ENCODE measurements at places on chromosomes 4 and X. TPM values are rescaled to one million over a fixed set of nuclear protein-coding genes. Genes with fewer than 3 reads are reported as not detected.

- no peak for DNase-seq
Measured at GRCh38 chr4:185071236-185071811, 53.0 kb downstream of the HELT start.

GRCh38 chr4:31655328-31655727, 935.2 kb downstream of the PCDH7 start:
- DNase-seq = no peak

DNA sequence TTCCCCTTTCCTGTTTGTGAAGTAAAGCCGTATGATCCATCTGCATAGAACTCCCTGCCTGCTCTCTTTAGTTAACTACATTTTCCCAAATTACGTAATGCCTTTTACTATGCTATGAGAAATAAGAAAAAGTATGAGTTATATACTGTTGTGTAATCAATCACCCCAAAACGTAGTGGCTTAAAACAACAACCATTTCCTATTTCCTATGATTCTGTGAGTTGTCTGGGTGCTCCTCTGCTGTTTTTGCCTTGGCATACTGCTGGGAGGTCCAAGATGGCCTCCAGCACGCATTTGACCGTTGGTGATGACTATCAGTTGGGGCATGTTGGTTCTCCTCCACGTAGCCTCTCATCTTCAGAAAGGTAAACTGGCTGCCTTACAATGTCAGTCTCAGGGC, 39.8 kb downstream of the BBS12 start:
- no peak for DNase-seq

Gene GAGE12J
- not detected for total RNA-seq

DNA sequence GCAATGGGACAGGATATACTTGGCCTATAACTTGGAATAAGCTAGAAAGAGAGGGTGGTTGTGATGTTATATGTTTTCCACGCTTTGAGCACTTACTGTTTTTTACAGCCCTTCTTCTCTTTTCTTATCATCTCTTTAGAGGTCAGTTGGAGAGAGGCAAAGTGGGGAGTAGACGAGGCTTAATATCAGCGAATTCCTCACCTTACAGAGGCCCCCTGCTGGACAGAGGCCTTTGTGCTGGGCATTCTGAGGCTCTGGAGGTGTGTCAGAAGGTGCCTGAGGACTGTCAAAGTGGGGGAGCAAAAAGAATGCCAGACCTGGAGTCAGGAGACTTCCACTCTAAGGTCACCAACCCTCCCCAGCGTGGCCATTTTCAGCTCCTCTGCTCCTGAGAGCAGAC, 42.5 kb downstream of the MAMLD1 start:
- DNase-seq = no peak

Gene WNK3
- 0.67 TPM for total RNA-seq

DNA sequence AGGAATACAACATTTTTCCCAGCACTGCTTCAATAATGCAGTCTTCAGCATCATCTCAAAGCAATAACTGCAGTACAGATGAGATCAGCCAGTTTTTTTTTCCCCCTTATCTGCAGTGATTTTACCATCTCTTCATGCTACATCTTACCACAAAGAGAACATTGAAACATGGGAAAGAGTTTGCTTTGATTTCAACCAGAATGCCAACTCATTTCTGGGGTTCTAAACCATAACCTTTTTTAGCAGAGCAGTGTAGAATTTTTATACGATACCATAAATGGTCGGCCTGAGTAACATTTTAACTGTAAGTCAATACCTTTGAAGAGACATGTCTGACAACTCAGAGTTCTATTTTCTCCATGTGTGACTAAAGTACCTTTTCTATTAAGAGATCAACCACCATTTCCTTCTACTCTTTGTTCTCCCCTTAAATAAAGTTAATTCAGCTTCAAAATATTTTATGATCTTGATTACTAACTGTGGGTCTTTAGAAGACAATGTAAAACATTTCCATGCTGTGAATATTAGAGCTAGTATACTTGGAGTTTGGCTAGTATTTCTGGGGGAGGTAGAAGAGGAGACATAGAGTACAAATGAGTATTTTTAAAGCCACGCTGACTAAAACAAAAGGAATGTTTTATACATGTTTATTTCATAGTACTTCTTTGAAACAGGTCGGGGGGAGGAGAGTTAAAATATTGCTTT, 69.1 kb downstream of the TET2 start:
- DNase-seq = no peak

Gene HELT
- not detected for total RNA-seq

GRCh38 chr4:51909236-51909703, 66.3 kb downstream of the DCUN1D4 start:
- DNase-seq = no peak

Gene SHOX
- not detected for total RNA-seq

Gene EBP
- total RNA-seq = 39.8 TPM

Gene CFI
- total RNA-seq = not detected

Gene KLHL4
- total RNA-seq = 5.8 TPM

DNA sequence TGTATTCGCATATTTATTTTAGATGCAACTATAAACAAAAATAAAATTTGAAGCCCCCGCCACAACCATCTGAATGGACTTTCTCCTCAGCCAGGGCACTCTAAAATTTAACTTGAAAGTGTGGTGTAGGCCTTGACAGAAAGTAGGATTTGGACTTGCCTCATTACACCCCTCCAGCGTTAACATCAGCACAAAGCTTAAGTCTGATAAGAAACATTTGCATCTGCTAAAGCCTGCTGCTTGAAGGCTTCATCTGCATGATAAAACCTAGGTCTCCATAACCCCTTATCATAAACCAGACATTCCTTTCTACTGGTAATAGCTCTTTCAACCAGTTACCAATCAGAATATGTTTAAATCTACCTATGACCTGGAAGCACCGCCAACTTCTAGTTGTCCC, 1046.5 kb downstream of the FAT4 start:
- no peak for DNase-seq

DNA sequence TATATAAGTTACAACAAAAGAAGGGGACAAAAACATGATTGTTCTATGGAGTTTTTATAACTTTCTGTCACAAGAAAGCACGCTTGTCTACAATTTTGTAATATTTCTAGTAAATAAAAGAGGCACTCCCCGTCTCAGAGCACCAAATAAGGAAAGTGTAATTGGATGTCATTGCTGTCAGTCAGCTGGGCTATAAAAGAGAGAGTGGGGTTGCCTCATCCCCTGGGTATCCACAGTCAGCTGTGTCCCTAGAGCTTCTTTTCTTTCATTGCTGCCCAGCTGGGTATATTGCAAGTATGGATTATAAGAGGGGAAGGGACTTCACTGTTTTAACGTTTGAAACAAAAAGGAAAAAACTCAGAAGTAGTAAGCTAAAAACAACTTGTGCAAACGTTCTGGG, 61.3 kb downstream of the NPNT start:
- no peak for DNase-seq

DNA sequence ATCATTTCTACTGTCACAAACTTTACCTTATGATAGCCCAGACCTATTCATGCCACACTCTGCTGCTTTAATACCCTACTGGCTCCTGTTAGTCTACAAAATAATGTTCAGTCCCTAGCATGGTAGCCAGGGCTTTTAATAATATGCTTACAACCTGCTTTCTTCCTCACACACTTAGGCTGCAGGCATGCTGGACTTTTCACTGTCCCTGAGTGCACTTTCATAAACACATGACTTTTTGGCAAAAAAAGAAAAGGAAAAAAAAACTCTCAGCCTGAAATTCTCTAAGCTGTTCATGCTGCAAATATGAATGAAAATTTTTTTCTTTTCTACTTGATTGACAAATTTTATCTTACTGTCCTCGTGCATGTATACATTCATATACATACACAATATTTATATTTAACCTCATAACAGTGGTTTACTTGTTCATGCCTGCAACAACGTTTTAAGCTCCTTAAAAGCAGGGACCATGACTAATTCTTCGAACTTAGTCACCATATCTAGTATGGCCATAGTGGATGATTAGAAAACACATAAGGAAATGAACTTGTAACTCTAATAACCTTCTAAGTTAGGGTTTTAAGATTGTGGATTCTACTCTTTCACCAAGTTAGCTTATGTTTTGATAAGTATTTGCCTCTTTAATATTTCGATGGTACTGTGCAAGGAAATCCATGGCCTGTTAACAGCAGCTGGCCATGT, 229.5 kb downstream of the SPCS3 start:
- no peak for DNase-seq

Gene STARD8
- 0.72 TPM for total RNA-seq

Data from NCI-H460 (cell line).